ENCODE measurements at places on chromosomes 6 and 20.

DNA sequence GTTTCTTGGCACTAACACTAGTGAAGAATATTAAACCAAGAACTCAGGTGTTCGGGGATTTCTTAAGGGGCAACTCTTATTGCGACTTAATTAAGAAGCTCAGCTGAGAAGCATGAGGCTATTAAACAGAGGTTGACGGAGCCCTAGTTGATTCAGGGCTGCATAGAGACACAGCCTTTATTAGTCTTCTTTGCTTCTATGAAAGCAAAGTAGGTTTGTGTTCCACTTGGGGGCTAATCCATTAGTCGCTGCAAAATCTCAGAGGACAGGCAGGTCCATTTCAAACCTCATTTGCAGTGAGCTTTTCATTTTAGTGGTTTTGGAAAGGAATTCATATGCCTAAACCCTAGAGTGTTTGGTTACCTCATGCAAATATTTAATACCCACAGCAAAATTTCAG lies 506.6 kb upstream of the SULF2 start:
- DNase-seq: no peak

- DNase-seq: no peak
These were observed 12.2 kb upstream of the BRPF3 start for GRCh38 chr6:36184311-36184710.

GRCh38 chr20:63294536-63294900 lies 1.5 kb downstream of the COL20A1 start:
- DNase-seq: no peak

DNA sequence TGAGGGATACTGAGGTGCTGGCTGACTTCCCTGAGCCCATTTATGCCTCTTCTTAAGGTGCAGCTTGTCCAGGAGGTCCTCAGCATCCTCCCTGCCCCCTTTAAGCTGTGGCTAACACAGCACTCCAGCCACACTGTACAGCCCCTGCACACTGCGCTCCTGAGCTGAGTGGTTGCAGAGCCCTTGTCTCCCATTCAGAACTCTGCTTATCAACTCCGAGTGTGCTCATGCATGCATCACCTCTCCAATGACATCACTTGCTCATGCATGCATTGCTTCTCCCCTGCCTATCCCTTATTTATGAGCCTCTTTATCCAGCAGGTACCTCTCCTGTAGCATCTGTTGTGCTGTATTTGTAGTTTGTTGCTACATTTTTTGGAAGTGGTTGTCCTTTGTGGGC lies 124.6 kb downstream of the AIG1 start:
- DNase-seq: no peak

- DNase-seq: no peak
These were observed 72.2 kb downstream of the ATXN1 start for GRCh38 chr6:16688984-16689636.

DNA sequence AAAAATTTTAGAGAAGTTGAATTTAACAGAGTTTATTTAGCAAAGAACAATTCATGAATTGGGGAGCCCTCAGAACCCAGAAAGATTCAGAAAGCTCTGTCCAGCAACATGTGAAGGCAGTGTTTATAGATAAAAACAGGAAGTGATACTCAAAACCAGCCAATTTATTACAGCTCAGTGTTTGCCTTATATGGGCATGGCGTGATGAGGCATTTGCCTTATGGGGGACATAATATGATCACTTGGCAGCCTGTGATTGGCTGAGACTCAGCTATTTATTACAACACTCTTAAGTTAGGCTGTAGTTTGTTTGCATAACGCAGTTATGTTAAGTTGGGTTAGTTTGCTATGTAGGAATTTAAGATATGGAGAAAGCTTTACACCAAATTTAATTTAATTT lies 11.5 kb downstream of the HLA-DPA1 start:
- DNase-seq: no peak

DNA sequence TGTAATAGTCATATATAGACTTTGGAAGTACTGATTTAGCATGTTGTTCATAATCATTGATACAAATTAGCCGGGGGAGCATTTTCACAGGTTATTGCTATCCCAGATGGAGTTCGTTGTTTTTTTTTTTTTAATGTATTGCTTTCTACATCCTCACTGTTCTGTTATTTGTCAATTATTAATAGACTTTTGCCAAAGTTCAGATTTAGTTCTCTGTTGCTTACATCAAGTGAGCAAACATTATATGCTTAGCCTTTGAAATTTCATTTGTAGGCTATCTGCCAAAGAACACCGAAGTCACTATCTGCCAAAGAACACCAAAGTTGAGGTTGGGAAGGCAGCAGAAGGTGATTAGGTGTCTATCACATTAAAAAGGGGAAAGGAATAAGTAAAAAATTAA lies at the start of gene HAO1:
HAO1 (minus strand) TSS at position 118 of the 400 bp plus-strand sequence; CDS start at position 82, 36 bp downstream.
- no peak for DNase-seq

DNA sequence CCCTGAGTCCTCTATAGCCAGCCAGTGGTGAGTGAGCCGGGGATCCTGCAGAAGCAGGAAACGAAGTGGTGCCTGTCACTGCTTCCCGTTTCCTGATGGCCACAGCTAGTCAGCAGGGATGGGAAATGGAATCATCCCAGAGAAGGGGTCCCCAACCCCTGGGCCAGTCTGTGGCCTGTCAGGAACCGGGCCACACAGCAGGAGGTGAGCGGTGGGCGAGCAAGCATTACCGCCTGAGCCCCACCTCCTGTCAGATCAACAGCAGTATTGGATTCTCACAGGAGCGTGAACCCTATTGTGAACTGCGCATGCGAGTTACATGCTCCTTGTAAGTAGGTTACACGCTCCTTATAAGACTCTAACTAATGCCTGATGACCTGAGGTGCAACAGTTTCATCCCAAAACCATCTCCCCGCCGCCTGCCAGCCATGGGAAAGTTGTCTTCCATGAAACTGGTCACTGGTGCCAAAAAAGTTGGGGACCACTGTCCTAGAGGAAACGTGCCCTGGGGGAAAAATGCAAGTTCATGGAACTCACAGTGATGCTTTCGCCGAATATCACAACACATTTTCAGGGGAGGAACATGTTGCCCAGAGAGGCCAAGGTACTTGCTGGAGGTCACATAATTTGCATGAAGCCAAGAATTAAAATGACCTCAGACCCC lies 113.8 kb downstream of the JPH2 start:
- no peak for DNase-seq

DNA sequence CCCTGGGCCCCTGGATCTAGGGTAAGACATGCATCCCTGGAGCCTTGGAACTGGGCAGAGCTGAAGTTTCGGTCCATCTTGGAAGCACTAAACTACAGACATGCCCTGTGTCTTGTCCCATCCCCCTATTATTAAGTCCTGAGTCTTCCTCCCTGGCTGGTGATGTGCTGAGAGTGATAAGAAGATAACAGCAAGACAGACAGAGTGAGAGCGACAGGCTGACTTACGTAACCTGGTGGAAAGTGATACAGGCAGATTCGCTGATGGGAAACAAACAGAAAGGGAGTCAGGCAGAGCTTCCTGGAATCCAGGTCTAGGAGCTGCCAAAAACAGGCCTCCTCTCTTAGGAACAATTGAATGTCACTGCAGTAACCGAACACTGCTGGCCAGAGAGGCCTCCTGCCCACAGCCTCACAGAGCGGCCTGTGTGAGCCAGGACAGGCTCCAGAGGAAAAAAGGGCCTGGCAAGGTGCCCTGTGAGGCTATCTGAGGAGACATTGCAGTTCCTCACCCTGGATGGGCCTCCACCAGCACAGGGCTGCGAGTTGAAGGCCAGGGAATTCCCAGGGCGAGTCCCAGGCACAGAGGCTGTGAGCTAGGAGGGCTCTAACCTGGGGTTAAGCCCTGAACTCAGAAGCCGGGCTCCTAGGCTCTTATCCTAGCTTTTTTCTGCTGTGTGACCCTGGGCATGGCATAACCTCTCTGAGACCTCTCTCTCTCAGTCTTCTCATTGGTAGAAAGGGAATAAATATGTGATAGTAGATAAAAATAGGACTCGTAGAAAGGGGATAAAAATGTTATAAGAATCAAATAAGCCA lies 34.2 kb upstream of the B4GALT5 start:
- DNase-seq: no peak

DNA sequence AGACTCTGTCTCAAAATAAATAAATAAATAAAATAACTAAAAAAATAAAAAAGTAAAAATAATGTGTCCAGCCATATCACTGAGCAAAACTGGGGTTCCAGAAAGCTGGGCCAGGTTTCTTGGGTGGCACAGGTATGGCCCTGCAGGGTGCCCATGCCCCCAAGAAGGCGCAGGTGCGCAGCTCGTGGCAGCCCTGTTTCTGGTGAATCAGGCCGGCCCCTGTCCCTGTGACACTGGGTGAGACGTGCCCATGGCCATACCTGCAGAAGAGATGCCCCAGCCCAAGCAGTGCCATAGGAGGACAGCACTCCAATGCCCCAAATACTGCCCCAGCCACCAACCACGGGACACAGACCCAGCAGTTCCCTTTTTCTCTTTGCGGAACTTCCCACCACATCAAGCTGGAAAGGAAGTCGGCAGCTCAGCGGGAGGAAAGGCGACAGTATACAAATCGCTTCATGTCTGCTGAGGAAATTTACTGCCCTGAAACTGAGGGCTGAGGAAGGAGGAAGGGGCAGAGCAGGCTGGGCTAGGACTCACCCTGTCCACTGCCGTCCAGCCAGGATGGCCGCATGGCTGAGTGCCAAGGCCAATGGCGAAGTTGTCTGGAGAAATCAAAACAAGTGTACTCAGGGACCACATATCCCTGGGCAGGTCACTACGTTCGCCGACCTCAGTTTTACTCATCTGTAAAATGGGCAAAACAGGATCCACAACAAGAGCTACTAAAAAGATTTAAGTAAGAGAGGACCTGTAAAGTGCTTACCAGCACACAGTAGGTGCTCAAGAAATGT lies 55.4 kb downstream of the PREX1 start:
- DNase-seq: no peak

GRCh38 chr6:145929037-145929633 lies 35.0 kb downstream of the SHPRH start:
- no peak for DNase-seq

GRCh38 chr6:106630366-106630765 lies 988 bp downstream of the QRSL1 start:
- DNase-seq: no peak

DNA sequence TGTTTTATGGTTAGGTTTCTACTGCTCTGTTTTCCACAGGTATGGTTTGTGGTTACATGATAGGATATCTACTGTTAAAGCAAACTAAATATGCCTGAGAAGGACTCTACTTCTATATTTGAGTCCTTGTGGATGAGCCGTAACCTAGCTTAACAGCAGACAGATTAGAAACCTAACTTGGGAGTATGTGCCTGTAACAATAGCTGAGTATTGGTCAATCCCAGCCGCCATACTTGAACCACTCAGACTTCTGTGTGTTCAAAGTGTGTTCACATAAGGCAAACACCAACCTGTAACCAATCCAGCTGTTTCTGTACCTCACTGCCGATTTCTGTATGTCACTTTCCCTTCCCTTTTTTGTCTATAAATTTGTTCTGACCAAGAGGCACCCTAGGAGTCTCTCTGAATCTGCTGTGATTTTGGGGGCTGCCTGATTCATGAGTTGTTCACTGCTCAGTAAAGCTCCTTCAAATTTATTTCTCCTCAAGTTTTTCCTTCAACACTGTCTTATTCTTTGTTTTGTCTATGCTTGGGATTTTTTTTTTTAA lies 37.1 kb downstream of the PHF3 start:
- no peak for DNase-seq

Measured in stimulated activated CD8-positive, alpha-beta memory T cell treated with anti-CD3 and anti-CD28 coated beads, Interleukin-4, amount 100 ng/mL, for 1 hour (primary cell).